GM20000 (cell line): ENCODE measurements at places on chromosomes 12 and 14.
A peak's percentile ranks its signal among the peaks of the same experiment; 100 is the strongest.

DNA sequence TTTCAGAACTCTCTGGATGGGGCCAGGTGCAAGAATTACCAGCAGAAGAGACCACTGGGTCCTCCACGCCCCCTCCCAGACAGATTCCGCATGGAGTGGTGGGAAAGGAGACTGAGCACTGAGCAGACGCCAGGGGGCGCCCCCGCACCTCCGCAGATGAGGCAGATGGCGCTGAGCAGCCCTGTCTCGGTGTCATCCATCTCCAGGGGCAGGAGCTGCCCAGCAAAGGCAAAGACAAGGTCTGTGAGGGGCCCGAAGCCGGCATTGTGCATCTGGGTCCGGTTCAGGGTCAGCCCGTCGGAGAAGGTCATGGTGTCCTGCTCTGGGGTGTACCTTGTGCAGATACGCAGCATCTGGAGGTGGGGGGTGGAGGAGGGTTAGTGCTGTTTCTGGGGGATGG is 6.3 kb upstream of the ITGB7 start:
- peak; percentile 82 for DNase-seq

DNA sequence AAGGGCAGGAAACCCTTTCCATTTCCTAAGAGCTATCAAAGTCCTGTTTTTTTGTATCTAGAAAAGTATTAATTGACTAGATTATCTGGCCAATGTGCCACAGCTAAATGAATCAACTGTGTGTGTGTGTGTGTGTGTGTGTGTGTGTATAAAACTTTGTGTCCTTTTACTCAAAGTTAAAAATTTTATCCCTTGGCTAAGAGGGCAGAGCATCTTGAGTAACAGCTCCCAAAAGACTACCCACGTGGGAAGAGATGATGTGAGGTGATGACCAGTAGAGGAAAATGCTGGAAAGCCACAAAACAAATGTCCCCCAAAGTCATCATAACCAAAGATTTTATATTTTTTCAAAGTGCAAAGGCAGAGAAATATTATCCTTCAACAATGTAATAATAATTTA is 90.3 kb downstream of the FAR2 start:
- DNase-seq: no peak

DNA sequence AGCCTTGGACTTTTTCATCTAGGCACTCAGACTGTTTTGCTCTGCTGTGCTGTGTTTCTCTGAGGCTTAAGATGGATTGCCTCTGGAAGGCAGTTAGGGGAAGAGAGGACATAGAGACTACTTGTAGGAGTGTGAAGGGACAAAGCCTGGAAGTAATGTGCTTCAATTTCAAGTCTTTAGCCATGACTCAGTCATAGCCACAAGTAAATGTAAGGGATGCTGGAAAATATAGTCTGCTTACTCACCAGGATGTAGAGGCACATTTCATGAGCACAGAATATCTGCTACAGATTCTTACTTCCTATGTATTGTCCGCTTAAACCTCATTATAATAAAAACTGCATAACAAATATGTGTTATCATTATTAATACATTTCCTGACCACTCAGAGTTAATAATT is 794.3 kb upstream of the NOVA1 start:
- DNase-seq: no peak

DNA sequence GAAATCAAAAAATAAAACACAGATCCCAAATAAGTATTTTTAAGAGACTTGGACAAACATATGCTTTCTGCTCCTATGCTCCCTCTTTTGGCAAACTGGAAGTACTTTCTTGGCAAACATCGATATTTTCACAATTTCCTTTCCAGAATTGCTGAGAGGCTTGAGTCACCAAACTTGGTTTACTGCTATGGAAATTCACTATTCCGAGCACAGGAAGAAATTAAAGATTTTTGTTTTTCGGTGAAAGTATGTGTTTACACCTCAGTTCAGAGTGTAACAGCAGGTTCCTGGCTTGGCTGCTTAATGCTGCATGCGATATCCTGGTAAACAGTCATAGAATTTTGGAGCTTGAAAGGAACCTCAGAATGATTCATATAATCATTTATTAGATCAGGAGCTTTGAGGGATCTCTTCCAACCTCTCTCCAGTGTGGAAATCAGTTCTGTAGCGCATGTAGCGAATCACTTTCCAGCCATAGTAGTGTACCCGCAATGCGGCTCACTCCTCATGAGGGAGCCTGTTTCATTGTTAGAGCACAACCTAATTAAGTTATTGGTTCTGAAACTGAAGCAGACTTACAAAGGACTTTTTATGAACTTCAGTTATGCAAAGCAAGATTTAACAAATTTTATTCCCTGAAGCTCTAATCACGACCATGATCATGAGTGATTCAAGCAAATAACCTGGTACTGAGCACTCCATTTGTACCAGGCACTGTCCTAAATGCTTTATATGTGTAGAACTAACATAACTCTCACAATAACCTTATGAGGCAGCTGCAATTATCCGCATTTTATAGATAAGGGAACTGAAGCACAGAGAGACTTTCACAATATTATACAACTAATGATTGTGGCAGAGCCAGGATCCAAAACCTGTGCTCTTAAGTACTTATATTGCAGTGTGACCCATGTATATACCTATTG is 56.4 kb upstream of the ATP2A2 start:
- DNase-seq: no peak

- DNase-seq: no peak
These were observed 232.8 kb downstream of the MSRB3 start for GRCh38 chr12:65511134-65511834.

DNA sequence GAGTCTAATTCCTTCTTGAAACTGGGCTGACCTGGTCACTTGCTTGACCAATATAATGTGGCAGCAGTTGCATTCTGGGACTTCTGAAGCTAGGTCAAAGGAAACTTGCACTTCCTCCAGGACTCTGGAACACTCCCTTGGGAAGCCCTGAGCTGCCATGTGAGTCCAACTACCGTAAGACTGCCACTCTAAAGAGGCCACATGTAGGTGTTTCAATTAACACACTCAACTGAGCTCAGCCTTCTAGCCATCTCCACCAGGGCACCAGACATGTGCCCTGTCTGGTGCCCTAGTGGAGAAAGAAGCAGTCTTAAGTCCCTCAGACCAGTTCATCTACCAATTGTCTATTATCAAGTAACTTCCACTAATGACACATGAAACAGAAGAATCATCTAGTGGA is 6.1 kb upstream of the TEP1 start:
- DNase-seq: no peak

DNA sequence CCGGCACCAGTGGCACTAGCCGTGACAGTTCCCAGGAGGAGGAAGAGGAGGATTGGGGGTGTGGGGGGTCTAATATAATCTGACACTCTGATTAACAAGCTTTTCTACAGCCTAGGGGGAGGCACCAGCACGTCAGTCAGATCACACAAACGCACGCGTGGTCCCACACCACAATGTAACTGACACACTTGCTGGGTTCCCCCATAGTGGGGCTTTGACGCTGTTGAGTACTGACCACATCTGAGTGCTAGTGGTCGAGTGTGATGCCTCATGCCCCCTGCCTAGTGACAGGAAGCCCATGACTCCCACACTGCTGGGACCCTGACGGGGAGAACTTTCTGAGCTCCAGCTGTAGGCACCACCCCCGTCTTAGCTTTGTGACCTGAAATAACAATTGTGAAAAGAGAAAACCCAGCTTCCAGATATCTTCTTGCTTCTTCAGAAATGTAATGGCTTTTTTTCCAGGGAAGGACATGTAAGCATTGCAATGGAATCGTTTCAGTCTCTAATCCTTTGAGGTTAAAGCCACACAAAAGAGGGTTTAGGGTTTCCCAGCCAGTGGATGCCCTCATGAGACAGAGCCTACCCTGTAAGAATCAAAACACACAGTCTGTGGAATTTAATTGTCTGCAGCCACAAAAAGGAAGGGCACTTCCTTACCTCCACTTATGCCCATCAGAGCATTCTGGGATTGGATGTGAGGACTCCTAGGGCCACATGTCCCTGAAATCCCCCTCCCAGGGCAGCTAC is 183.9 kb downstream of the PIWIL1 start:
- no peak for DNase-seq

DNA sequence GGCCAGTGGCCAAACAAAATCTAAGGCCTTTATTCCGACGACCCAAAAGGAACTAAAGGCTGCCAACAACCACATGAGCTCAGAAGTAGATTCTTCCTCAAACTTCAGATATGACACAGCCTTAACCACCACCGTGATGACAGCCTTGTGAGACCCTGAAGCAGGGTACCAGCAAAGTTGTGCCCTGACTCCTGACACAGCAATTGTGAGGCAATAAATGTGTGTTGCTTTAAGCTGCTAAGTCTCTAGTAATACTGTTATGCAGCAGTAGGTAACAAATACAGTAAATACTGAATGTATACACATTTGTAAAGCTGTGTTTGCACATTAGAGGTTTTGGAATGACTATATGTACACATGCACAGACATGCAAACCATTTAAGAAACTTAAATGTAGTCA is 10.7 kb upstream of the SLC6A13 start:
- no peak for DNase-seq

DNA sequence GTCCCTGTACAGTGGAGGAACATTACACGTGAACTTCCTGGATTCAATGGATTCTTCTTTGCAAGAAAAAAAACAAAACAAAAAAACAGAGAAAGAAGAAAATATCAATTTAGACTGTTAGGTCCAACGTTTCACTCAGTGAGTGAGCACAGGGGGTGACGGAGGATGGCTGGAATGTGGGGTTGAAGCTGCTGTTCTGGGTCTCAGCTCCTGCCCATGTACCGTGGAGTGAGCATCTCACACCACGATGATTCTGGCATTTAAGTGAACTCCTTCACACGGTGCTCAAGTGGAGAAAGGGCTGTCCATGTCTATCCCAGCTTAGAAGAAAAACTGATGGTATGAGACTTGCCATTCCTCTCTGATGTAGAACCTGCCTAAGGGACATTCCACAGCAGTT is 23.2 kb downstream of the CCND2 start:
- no peak for DNase-seq

GRCh38 chr14:69753860-69754259 is 13.1 kb upstream of the SRSF5 start:
- DNase-seq: no peak

GRCh38 chr12:57151741-57152630 is 4.6 kb upstream of the LRP1-AS start:
- no peak for DNase-seq

DNA sequence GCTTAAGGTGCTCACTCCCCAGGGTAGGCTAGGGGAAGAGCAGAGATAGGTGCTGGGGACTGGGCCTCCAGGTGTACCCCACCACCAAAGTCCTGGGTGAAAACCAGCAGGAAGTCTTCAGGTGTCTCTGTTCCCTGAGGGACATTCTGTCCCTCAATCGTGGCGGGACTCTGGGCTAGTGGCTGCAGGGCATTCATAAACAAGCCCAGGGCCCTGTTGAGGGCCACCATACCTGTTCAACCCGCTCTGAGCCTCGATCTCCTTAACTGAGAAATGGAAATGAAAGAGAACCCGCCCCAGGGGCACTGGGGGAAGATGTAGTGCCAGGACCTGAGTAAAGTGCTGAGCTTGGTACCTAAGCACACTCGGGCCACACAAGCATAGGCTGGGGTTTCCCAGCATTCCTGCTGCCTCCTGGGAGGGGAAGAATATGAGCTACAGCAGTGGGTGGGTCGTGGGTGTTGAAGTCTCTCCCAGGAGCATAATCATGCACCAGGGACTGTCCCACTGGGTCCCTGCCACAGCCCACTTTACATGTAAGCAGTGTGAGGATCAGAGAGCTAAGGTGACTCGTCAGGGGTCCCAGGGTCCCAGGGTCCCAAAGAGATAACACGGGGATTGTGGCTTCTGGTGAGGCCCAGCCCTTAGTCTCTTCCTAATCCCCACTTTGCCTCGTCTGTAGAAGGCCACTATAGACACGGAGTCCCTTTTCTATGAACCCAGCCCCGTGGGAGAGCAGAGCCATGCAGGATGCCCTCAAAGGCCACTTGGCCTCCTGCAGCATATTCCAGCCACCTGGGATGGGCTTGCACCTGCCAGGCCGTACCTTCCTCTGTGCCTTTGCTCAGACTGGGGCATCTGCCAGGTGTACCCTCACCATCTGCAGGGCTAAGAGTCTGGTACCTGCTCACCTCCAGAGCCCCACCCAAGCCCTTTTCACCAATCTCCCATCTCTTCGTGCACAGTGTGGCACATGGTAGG is 14.4 kb downstream of the FAM222A start:
- DNase-seq: no peak

- no peak for DNase-seq
These were observed 68.2 kb upstream of the EVL start for GRCh38 chr14:99996951-99997571.

DNA sequence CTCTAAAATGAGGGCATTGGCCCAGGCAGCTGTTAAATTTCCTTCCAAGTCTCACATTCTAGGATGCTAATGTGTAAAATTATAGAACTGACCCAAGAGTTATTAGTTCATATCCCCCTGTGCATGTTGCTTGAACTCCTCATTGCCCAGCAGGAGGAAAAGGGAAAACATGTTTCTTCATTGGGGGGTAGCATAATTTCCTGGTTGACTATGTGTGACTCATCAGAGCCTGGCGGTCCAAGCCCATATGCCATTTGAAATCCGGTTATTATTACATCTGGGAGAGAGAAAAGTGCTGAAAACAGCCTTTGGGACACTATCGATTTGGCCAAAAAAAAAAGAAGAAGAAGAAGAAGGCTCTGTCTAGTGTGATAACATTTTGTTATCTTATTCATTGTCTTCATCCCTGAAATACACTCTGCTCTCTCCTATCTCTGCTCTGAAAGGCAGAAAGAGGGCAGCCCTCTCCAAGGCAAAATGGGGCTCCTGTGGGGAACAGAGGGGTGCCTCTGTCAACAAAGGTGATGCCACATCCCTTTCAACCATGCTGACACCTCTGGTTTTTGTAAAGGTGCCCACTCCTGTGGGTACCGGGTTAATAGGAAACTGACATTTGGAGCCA is 114.2 kb downstream of the DAD1 start:
- no peak for DNase-seq

GRCh38 chr12:130960058-130960457 is 6.4 kb downstream of the ADGRD1 start:
- no peak for DNase-seq

DNA sequence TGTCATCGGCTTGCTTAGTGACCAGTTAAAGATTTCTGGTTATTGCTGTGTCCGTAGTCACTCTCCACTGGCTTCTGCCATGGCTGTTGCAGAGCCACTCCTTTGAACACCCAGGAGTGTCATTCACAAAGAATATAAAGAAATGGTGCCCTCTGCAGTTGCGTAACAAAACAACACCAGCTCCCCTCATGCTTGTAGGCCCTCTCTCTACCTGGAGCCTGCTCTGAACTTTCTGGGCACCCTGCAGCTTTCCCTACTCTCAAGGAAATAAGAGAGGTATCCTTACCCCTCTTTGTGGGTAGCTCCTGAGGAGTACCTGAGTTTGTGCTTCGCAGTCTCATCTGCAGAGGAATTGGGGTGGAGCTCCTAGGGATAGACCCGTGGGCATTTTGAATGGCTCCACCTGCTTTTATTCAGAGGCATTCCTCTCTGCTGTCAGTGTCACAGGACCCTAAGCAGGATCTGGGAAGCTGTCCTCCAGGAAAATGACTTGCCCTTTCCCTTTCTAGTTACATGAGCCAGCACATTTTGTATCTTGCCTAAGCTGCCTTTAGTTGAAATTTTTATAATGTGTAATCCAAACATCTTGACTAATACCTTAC is 97.2 kb upstream of the TMEM260 start:
- peak; percentile 8 for DNase-seq
